ENCODE measurements at places on chromosomes 13 and 19.

DNA sequence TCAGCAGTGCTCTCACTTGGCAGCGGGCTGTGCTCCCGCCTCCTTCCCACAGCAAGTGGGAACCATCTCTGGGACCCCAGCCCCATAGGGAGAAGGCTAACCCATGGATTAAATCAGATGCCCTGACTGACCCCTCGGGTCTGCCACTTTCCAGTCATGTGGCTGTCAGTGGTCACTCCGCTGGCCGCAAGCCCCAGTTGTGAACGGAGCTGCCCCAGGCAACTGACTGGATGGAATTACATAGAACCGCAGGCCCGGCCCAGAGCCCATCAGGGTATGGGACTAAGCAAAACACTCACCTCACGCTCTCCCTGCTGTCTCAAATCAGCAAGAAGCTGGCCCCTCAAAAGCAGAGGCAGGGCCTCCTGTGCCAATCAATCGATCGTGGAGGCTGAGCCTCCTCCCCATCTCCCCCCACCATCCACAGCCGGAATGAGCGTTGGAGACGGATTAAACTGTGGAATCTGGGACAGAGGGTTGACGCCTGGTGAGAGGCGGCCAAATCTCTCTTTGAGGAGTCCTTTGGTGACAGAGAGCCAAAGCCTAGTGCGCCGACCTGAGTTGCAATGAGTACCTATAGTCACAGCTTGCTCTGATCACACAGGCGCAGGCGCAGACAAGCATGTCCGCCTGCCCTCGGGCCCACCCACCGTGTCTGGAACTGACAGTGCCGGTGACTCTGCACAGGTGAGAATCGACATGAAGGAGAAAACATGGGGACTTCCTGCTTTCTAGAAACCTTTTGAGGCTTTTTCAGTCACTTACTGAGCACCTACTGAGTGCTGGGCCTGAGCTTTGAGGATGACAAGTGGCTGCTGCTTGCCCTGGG is 38.7 kb downstream of the PBX4 start:
- no peak for DNase-seq

- DNase-seq, result no peak
These were observed 19.6 kb upstream of the PNMA8B start for GRCh38 chr19:46515290-46515609.

GRCh38 chr13:109630271-109630670 is 156.1 kb downstream of the IRS2 start:
- no peak for DNase-seq

DNA sequence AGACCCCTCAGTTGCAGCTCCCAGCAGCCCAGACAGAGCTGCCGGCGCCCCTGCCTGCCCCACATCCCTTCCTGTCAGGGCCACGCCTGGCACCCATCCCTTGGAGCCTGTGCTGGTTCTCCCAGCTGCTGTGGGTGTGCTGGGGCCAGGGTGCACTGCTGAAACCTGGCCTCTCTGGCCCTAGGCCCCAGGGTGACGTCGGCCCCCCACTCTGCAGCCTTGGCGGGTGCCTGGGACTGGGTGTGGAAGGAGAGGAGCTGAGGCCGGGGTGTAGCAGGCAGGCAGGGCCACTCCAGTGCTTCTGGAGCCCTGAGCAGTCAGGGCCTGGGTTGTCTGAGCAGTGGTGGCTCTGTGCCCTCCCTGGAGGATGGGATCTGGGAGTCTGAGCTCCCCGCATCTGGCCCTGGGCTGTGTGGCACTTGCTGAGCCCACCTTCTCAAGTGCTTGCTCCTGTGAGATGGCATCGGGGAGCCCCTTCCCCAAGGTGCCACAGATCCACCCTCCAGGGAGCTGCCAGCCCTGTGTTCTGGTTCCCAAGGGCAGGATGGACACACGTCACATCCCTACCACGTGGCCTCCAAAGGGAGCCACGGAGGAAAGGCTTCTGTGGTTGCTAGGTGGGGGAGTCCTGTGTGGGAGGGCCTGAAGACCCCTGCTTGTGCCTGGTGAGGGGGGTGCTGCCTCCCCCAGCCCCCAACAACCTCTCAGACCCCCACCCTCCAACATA is 5.2 kb downstream of the PLEKHJ1 start:
- DNase-seq, result no peak

DNA sequence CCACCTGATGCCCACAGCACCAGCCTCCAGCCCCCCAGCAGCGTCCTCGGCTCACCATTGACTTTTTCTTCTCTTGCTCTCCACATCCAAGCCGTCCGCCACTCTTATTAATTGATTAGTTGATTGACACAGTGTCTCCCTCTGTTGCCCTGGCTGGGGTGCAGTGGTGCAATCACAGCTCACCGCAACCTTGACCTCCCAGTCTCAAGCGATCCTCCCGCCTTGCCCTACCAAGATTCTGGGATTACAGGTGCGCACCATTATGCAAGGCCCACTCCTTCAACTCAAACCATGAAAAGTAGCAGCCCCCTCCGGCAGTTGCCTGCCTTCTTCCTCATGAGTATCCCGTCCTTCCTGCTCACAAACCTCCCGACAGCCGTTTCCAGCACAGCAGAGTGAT is 921 bp upstream of the TEX29 start:
- DNase-seq, result no peak

GRCh38 chr19:39481229-39481545 is 549 bp downstream of the TIMM50 start:
- no peak for DNase-seq

GRCh38 chr13:99892196-99892613 is 79.4 kb downstream of the ZIC5 start:
- no peak for DNase-seq

GRCh38 chr13:29737061-29737460 is 113.4 kb downstream of the UBL3 start:
- no peak for DNase-seq

DNA sequence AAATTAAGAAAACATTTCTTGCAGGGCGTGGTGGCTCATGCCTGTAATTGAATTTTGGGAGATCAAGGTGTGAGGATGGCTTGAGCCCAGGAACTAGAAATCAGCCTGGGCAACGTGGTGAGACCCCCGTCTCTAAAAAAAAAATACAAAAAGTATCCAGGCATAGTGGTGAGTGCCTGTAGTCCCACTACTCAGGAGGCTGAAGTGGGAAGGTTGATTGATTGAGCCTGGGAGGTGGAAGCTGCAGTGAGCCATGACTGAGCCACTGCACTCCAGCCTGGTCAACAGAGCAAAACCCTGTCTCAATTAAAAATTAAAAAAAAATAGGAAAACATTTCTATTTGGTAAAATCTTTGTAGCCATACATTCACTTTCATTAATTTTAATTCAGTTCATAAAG is 526.5 kb downstream of the PCDH9 start:
- DNase-seq, result no peak

GRCh38 chr19:33409906-33410685 is 36.6 kb downstream of the CEBPG start:
- no peak for DNase-seq
